DMS79 treated with DMSO at 0.1 percent for 48 hours (cell line): ENCODE measurements at places on chromosomes 6 and 20.

- no peak for DNase-seq
Observed at GRCh38 chr6:117494283-117494682, 11.8 kb downstream of the DCBLD1 start.

GRCh38 chr6:15502446-15503345 lies 160.1 kb downstream of the DTNBP1 start:
- DNase-seq = no peak

GRCh38 chr6:126026001-126026400 lies 39.7 kb downstream of the TRMT11 start:
- DNase-seq = no peak

GRCh38 chr6:7166410-7167293 lies 58.9 kb downstream of the RREB1 start:
- no peak for DNase-seq

DNA sequence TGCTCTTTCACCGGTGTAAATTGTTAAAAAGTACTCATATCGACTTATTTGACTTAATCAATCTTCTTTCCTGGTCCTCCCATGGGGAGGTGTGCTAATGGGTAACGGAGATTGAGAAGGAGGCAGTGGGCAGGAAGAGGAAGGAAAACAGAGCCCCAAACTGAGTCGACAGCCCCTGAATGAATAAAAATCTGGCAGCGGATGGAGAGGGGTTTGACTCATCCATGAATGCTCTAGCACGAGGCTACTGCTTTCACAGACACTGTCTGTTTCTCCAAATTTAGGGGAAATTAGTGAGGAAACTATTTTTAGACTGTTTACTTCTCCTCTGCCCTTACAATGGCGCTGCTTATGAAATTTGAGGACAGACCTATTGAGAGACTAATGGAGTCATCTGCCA lies 142.2 kb upstream of the ATXN1 start:
- no peak for DNase-seq

GRCh38 chr6:150528648-150529285 lies 70.9 kb upstream of the PLEKHG1 start:
- DNase-seq = no peak

DNA sequence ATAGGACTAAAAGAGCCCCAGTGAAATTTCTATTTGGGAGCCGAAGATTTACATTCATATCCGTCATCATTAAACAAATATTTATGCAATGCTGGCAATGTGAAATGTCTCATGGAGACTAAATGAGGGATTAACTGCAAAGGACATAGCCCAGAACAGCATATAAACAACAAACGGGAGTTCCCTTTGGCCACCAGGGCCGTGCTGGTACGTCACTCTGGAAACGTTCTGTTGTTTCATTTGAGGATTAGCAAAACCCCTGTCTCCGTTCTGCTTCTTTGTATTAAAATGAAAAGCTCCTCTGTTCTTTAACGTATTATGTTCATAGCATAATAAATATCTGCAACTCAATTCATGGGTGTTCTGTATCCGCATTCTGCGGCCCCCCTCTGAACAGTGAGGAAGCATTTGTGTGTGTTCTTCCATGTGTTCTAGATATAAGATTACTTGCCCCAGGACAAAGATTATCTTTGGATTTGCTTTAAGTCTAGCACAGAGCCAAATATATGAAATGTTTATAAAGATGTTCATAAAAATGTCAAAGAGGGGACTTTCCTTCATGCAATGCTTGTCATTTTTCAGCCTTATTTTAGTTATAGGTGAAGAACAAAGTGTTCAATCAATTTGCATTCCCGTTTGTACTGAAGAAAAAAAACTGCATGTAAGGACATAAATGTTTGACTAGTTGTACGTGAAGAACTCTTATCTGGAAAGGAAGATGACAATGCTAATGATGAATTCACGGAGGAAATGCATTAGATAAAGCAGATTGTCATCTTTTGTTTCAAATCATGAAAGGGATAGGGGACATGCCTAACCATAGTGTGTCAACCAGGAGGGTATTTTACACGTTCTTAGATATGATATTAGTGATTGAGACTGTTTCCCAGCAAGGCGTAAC lies 90.0 kb upstream of the TNFAIP3 start:
- no peak for DNase-seq

DNA sequence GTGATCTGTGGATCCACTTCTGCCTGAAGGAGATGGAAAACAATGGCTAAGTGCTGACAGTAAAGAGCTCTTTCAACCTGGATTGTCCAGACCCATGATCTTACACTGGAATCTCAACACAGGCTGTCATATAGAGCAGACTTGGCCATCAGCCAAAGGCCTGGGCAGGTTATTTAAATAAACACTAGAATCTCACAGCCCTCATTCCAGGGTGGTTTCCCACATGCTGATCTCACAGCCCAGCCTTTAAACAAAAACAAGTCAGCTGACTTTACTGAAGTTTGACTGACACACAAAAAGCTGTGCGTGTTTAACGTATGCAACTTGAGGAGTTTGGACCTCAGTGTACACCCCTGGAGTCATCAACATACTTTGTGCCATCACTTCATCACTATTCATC lies 28.4 kb downstream of the SYNDIG1 start:
- DNase-seq = peak; percentile 73

- DNase-seq = no peak
Observed at GRCh38 chr6:33638556-33638955, 17.4 kb downstream of the ITPR3 start.

DNA sequence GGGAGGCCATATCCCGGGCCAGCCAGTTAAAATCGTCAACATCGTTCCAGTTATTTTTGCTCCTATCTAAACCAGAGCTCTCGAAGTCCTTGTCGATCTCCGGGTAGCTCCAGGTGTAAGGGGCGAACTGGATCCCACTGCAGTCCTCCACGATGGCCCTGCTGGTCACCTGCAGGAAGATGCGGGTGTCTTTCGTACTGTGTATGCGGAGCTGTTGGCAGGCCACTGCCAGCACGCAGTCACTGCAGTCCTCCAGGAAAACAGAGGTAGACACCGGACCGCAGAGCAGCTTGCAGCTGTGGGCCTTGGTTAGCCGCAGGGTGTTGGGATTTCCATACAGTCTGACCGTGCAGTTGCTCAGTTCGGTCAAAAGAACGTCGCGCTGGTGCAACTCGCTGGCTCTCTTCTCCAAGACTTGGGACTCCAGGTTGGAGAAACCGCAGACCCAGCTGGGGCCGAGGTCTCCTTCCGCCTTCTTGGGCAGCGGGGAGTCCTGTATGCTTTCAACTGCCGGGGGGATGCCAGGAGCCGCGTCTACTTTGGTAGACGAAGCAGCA lies 742 bp downstream of the TBCC start:
- peak; percentile 42 for DNase-seq

DNA sequence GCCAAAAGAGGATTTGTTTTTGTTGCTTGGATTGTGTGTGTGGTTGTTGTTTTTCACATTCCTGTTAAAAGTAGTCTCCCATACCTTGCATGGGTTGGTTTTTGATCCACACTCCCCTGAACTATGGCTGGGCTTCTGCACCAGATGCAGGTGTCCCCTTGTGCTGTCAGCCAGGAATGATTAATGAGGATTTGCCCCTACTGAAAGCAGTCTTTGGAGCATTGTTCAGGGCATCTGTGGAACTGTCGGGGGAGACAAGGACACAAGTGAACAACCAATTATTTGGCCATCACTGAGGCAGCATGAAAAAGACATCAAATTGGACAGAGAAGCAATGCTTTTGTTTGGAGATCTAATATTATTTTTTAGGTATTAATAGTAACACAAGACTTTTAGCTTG lies 373.2 kb upstream of the MMS22L start:
- DNase-seq = no peak

GRCh38 chr6:132887204-132887603 lies 72.8 kb downstream of the RPS12 start:
- no peak for DNase-seq

DNA sequence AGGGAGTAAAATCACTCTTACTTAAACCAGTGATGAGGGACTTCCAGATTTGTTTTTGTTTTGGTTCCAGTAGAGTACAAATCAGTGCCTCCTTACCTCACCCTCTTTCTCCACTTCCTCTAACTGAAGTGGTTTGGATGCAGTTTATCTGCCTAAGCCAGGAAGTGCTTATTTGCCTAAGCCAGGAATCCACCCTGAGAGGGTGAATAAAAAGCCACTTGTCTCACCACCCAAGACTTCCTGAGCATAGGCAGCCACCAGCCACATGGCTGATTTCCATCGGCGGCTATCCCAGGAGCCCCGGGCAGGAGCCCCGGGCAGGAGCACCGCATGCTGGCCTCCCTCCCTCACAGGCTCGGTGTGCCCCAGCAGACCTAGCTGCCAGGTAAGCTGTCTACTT lies 12.0 kb downstream of the LRP11 start:
- peak; percentile 90 for DNase-seq

DNA sequence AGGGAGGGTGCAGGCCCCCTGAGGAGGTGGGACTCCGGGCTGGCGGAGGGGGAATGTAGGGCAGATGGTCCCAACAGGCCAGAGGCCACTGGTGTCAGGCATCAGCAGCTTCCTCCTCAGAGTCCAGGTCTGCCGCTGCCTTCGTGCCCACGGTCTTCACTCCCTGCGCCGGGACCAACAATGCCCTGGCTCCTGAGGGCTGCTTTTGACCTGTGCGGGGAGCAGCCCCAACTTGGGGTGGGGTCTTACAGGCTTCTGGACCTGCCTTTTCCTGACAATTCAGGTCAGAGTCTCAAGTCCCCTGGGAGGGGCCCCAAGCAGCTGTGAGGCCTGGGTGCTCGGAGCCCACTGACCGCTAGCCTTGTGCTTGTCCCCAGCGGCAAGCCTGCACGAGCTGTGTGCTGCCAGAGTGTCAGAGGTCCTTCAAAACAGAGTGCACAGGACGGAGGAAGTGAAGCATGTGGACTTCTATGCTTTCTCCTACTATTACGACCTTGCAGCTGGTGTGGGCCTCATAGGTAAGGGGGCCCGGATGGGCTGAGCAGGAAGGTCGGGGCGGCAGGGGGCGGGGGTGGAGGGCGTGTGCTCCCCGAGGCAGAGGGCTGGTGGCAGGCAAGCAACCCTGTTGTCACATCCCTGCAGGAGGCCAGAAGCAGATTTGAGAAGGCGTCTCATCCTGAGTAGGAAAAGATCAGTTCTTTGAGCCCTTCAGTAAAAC lies 25.3 kb upstream of the PYGB start:
- no peak for DNase-seq

- DNase-seq = no peak
Observed at GRCh38 chr6:68240726-68241125, 394.4 kb upstream of the ADGRB3 start.

DNA sequence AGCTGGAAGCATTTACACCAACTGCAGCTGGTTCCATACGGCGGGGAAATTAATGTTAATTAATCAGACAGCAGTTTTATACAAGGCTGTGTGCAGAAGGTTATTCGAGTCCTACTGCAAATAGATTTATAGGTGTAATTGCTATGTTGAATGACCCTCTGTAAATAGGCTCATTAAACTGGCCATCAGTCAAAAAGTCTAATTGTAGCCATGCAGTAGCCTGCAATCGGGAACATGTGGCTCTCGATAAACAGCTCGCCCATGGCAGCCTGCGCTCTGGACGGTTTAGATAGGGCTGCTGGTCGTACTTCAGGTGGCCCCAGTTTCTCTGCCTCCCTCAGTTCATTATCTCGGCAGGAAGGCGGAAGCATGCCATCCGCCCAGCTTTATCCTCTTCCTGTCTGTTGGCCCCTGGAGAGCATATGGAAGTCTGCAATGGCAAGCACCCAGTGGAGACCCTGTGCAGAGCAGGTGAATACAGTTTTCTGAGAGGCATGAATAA lies 143.2 kb downstream of the MBOAT1 start:
- no peak for DNase-seq

DNA sequence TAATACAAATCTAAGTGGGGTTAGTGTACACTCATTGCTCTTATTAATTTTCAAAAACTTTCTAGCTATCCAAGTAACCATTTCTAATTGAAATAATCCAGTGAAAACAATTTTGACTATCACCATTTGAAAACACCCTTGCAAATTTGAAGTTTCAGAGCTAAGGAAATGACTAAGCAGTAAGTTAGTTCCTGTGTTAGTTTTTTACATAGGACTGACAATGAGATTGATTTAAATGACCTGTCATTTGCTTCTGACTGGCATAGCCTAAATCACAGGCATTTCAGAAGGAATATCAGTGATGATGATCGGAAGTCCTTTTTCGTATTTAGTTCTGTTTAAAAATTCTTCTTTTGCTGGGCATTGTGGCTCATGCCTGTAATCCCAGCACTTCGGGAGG lies 27.0 kb downstream of the STK4 start:
- no peak for DNase-seq

DNA sequence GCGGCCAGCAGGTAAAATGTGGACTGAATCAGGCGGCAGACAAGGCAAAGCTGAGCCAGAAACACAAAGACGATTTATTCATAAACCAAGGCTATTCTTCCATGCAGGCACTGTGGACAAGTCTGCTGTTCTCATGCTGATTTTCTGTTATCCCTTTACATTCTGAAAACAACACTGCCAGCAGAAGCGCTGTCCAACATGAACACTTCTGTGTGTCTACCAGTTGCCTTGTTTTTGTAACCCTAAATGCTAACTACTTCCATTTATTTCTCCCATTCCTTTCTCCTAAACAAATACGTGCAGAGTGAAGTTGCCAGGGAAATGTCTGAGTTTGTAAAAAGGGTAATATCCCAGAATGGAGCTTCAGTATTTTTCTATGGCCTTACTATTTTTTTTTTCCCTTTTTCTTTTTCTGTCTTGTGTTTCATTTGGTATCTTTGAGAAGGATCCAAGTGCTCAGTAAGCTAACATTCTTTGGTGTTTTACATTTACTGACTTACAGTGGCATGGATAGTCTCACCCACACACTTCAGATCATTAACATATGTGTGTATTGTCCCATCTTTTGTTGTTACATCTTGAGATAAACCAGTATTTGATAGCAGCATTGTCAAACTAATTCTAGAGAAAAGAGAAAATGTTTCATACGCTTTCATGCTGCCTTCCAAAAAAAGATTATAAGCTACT lies 1308.9 kb upstream of the MAP3K7 start:
- no peak for DNase-seq

DNA sequence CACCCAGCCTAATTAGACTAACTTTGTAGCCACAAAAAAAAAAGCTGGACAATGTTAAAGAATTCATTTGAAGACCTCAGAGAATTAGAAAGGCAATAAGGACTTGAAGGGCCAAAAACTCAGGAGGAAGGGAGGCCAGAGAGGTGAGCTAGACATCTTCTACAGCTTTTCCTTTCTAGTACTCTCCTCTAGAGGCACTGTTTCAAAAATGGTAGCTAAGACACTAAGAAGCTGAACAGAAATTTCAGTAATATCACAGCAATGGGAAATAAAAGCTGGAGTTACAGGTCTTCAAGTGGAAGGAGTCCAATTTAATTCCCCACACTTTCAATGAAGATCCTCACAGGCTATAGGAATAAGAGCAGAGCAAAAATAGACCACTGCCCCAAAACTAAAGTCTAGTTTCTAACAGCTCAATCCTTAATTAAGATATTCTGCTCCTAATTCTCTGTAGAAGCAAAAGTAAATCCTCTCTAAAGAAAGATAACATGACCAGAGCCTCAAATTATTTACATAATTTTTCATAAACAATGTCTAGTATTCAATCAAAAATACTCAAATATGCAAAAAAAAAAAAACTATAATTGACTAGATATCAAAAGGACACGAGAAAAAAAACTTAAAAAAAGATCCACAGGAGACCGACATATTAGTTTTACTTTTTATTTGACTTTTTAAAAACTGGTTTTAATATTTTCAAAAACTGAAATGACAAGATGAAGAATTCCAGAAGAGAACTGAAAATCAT lies 63.7 kb downstream of the RNGTT start:
- DNase-seq = no peak
